ENCODE measurements at places on chromosomes 7 and 10.

- no peak for DNase-seq
Measured at GRCh38 chr7:77627309-77627676, 69.0 kb upstream of the RSBN1L start.

DNA sequence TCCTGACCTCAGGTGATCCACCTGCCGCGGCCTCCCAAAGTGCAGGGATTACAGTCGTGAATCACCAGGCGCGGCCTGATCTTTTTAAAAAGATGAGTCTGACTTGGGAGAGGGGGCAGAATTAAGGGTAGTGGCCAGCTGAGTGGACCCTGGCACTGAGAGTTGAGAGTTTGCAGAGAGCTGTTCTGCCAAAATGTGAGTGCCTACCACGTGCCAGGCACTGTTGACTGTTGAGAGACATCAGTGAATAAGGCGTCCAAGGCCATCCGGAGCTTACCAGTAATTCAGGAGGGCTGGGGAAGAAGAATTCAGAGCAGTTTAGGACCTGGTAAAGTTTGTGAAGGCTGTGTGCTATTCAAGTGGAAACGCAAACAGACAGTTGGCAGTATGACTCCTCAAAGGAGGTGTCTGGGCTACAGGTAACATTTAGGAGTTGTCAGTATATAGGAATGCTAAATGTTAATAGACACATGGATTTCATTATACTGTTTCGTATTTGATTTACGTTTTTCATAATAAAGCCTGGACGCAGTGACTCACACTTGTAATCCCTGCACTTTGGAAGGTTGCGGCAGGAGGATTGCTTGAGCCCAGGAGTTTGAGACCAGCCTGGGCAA lies 1.5 kb downstream of the NIPSNAP2 start:
- no peak for DNase-seq

- DNase-seq, result no peak
Measured at GRCh38 chr10:97043563-97043855, 142.2 kb downstream of the SLIT1 start.

- DNase-seq, result no peak
Measured at GRCh38 chr7:123677061-123677715, 21.5 kb downstream of the LMOD2 start.

DNA sequence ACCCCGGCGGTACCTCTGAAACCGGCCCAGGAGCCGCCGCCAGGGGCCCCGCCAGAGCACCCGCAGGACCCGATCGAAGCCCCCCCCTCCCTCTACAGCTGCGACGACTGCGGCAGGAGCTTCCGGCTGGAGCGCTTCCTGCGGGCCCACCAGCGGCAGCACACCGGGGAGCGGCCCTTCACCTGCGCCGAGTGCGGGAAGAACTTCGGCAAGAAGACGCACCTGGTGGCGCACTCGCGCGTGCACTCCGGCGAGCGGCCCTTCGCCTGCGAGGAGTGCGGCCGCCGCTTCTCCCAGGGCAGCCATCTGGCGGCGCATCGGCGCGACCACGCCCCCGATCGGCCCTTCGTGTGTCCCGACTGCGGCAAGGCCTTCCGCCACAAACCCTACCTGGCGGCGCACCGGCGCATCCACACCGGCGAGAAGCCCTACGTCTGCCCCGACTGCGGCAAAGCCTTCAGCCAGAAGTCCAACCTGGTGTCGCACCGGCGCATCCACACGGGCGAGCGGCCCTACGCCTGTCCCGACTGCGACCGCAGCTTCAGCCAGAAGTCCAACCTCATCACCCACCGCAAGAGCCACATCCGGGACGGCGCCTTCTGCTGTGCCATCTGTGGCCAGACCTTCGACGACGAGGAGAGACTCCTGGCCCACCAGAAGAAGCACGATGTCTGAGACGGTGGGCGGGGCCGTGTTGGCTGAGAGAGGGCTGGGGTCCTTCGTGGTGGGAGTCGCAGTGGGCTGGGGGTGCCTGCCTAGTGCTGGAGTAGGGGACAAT lies 3.8 kb downstream of the REPIN1 start:
- DNase-seq, result no peak

DNA sequence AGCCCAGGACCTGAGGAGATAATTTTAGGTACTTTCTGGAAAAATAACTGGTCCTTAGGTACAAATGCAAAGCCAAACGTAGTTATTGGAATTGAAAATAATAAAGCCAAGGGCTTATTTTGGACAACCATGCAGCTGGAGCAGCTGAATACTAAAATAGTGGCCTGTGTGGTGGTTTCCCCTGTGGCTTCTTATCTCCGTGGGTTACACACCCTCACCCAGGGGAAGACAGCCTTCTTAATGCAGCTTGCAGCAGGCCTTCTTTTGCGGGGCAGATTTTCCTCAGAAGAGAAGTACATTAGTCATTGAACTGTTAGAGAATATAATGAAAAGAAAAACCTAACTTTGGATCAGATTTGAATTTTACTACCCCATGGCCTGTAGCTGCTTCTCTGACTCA lies 133.5 kb downstream of the ST7 start:
- no peak for DNase-seq

DNA sequence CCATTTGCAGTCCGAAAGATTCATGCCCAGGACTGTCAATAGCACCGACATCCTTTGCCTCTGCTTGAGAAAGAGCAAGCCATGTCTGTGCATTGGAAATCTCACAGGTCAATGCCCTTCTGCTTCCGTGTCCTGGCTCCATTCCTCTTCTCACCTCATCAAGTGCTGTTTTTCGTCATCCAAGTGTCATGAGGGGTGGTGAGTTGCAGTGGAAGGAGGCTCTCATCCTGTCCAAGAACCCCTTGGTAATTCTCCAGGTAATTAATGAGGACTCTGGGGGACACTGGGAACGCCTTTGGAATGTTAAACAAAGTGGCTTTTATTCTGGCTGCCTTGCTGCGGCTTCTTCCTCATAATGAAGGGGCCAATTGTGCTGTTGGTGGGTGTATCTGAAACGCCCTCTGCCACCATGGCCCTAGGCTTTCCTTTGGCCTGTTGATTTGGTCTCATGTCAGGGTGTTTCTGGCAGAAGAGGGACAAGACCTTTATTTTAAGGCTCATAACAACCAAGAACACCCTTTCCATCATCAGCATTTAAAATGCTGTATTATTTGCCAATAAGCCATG lies 57.7 kb downstream of the PPP1R3C start:
- no peak for DNase-seq

GRCh38 chr7:42461537-42461936 lies 224.5 kb upstream of the GLI3 start:
- DNase-seq, result no peak

- DNase-seq, result no peak
Measured at GRCh38 chr7:74350751-74351150, 61.5 kb downstream of the CLIP2 start.

GRCh38 chr10:14153570-14154055 lies 177.1 kb downstream of the FRMD4A start:
- DNase-seq, result no peak

GRCh38 chr10:69816521-69816920 lies 14.8 kb downstream of the COL13A1 start:
- DNase-seq, result no peak

DNA sequence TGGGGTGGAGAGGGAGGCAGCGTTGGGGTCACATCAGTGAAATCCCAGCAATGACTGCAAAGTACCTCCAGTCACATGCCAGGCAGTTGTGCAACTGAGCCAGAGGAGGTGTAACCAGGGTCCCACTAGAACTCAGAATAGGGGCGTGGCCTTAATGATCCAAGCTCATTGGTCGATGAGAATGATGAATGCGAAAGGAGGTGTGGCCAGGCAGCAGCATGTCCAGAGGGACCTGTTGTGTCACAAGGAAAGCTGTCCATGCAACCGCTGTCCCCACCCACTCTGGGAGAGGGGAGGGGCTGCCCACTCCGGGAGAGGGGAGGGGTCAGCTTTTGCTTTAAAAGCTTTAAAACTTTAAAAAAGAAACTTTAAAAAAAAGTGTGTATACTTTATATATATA lies 25.3 kb upstream of the MTPAP start:
- no peak for DNase-seq

- DNase-seq, result no peak
Measured at GRCh38 chr7:139646566-139646965, 123.1 kb downstream of the CLEC2L start.

DNA sequence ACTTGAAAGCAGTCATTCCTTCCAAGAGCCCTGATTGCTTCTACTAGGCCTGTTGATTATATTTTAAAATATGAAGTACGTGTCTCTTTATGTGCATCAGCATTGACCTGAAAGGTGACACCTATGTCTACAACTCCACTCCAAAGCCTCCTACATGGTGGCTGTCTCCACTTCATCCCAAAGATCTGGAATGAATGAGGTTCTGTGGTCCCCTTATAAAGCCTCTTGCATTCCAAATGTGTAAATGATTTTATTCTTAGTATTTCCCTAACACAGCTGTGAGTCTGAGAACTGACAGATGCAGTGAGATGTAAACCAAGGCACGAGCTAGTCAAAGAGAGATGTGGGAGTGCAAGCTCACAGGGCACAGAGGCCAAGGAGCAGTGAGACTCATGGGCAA lies 176.0 kb upstream of the SVIL start:
- DNase-seq, result no peak

GRCh38 chr10:67670401-67670800 lies 25.6 kb downstream of the CTNNA3 start:
- DNase-seq, result no peak

GRCh38 chr10:81873932-81874816 lies 820 bp upstream of the NRG3 start:
- no peak for DNase-seq

DNA sequence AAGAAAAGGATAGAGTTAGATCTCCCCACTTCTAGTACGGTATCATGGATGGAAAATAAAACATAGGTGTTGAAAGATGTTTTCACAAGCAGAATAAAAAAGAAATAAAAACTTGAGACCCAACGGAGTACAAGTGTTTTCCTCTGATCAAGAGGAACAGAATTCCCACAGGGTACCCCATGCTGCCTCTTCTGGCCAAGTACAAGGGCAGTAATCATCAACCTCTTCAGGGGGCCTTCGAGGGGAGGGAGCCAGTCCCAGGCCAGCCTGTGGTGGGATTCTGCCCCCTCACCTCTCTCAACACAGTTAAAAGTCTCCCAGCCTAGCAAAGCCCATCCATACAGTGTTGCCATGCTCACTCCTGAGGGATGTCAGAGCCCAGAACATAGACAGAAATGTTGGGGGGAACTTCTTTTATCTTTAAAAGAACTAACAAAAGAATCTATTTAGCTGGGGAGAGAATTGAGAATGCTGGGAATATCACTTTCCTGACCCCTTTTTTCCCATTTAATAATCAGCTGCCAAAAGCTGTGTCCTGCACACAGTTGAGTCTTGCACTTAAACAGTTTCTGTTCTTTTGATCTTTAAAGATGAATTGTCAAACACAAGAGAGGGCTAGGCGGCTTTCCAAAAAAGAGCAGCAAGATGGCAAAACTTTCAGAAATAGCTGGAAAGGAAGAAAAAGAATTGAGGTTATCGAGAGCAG lies 101.7 kb downstream of the PTN start:
- DNase-seq, result no peak

DNA sequence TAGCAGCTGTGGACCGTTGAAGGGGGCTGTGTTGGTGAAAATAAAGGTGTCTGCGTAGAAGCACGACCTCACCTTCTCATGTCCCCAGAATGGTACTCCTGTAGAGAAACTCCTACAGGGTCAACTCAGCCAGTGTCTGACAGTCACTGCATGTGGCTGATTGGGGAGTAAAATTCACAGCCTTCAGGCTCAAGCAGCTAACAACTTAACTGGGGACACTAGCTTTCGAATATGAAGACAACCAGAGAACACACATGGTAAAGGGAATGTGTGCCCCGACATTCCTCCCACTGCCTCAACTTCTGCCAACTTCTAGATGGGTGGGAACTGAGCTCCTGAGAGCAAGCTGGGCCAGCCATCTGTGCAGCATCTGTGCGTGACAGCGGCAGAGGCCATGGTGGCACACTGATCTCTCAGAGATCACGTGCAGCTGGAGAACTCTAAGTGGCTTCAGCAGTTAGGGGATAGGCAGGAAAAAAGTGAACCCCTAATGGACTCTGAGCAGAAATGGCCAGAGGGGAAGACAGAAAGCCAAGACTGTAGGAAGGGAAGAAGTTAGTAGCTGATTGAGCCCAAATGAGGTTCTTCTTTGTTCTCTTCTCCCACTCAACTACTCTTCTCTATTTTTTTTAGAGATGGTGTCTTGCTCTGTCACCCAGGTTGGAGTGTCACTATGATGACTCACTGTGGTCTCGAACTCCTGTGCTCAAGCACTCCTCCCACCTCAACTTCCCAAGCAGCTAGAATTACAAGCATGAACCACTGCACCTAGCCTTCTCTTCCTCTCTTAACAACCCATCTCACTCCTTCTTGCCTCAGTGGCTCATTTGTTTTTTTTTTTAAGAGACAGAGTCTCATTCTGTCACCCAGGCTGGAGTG lies 280.8 kb downstream of the ZEB1 start:
- no peak for DNase-seq

DNA sequence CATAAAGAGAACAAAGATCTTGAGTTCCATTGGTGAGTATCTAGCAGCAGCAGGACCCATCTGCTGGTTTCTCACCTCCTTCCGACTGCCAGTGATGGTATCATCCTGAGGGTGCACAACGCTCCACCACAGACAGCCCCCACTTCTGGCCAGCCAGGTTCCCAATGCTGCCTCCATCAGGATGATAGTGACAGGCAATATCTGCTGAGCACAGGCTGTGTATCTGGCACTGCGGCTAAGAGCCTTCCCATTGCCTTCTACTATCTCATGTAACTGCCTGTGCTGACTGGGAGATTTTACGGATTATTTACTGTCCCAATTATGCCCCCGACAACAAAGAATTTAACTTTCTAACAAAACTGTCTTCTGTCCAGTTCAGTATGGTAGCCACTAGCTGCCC lies 352.4 kb upstream of the AOAH start:
- DNase-seq, result no peak

- no peak for DNase-seq
Measured at GRCh38 chr7:127751490-127752448, 99.8 kb downstream of the SND1 start.

GRCh38 chr7:43105521-43106120 lies 6.8 kb upstream of the HECW1 start:
- DNase-seq, result no peak

GRCh38 chr10:23435378-23435777 lies 3.5 kb upstream of the OTUD1 start:
- DNase-seq, result no peak

- no peak for DNase-seq
Measured at GRCh38 chr10:88500656-88501055, 82.5 kb downstream of the RNLS start.

GRCh38 chr10:112191791-112192190 lies 8.2 kb upstream of the GPAM start:
- DNase-seq, result no peak

DNA sequence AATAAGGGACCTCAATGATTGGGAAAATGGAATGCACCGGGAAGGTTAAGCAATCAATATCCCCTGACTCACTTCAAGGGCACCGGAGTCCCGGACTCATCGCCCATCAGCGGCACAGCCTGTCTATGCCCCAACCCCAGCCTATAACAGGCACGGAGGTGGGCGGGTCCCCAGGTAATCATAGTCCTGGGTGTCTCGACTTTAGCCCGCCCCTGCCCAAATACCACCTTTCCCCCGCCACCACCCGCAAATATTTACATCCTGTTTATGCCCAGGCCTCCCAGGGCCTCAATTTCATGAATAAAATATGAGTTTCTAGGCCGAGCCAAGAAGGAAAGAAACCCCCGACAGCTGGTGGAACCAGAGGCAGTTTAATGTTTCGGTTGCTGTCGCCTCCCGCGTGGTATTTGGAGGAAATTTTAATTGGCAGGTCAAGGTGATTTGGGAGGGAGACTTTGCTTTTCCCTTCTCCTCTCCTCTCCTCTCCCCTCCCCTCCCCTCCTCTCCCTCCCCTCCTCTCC lies 15.6 kb upstream of the RFC2 start:
- peak; percentile 53 for DNase-seq

Measured in DMS79 (cell line).